Stimulated activated CD4-positive, alpha-beta T cell treated with anti-CD3 and anti-CD28 coated beads, TNF-alpha, amount 100 ng/mL, for 4 hours (primary cell): ENCODE measurements at places on chromosomes 6 and 20.

- no peak for DNase-seq
Observed at GRCh38 chr6:170058878-170059485, 231.9 kb downstream of the DLL1 start.

DNA sequence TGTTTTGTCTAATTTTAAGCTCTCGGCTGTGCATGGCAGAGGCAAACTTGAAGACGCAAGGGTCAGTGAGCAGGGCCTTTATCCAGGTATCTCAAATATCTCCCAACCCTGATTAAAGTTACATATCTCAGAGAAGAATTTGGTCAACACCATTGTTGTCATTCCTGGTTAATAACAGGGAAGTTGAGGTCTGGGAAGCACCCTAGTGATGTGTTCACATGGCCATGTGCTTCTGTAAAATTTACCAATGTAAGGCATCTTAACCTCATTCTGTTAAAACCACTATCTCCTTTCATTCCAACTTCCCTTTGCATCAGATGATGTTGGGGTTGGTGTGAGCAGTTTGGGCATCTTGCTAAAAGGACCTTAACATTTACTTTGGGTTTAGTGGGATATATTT is 4.0 kb upstream of the FAM110A start:
- DNase-seq = no peak

GRCh38 chr6:6703699-6704098 is 115.2 kb downstream of the LY86 start:
- DNase-seq = no peak

DNA sequence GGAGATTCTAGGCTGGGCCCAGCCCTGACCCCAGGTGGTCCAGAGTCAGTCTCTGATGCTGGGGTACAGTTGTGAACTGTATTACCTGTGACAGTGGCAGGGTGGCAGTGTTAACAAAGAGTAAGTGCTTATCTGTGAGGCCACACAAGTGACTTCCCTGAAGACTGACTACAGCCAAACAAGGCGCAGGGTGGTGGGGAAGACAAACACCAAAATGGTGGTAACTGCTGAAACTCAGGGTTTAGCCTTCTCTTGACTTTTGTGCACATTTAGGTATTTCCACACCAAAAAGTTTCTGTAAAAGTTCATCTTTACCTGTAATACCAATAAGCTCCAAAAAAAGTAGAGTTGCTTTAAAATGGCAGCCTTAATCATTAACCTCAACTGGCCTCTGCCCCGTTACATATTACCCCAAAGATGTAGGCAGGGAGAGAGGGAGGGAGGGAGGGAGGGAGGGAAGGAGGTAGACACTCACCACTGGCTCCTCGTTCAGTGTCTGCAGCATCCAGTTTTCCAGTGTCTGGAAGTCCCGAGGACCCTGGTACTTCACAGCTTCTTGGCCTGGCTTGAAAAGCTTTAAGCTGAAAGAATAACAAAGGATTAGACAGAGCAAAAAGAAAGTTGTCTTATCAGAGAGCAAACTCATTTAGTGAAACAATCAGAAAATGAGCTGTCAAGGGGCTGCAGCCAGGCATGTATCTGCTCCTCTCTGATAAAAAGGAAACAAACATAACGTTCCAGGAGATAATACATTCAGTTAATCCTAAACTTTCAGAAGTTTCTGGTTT is 11.3 kb downstream of the TXNDC5 start:
- DNase-seq = no peak

GRCh38 chr6:45619211-45619760 is 241.6 kb upstream of the SUPT3H start:
- no peak for DNase-seq

GRCh38 chr6:7881765-7882500 is 28.7 kb downstream of the TXNDC5 start:
- no peak for DNase-seq

- no peak for DNase-seq
Observed at GRCh38 chr6:160300076-160300695, 41.6 kb upstream of the SLC22A2 start.

DNA sequence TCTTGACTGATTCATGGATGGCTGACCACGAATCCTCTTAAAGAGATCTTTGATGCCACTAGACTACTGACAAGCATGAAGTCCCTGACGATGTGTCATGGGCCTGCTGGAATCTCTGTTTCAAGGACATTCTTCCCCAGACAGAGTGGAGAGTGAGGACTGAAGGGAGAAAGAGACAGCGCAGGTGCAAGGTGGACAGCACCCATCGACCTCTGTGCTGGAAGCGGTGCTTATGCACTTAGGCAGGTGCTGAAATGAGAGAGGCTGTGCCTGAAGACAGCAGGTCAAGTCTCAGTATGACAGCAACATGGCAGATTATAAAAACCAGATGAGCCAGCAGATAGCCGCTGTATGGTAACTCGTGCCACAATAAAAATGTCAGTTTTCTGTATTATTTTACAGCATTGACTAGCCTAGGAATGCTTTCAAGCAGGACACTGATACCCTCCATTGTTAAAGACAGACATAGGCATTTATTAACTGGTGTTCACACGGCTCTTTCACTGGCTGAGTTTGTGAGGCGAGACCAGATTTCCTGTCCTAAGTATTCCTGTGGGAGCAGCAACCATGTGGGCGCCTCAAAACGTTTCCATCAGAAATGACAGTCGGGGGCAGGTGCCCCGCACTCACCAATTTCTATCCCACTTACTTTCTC is 47.5 kb downstream of the FOXC1 start:
- DNase-seq = no peak

DNA sequence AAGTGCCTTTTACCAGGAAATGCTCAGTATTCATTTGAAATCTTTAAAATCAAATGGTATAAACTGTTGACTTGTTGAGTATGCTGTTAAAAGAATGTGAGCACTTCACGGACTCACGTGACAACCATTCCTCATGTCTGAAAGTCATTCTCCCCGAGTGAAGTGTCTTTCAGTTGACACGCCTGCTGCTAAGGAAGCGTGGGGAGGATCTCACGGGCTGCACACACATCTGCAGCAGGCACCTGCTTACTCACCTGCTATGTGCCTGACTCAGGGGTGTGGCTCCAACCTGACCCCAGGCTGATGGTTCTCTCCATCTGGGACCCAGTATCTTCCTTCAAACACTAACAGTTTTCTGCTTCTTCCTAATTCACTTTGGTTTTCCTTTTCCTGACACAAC is 32.7 kb downstream of the WDR27 start:
- no peak for DNase-seq
